ENCODE measurements at places on chromosomes 12 and 14.

GRCh38 chr12:115897729-115898128 lies 379.8 kb downstream of the MED13L start:
- DNase-seq, result no peak

DNA sequence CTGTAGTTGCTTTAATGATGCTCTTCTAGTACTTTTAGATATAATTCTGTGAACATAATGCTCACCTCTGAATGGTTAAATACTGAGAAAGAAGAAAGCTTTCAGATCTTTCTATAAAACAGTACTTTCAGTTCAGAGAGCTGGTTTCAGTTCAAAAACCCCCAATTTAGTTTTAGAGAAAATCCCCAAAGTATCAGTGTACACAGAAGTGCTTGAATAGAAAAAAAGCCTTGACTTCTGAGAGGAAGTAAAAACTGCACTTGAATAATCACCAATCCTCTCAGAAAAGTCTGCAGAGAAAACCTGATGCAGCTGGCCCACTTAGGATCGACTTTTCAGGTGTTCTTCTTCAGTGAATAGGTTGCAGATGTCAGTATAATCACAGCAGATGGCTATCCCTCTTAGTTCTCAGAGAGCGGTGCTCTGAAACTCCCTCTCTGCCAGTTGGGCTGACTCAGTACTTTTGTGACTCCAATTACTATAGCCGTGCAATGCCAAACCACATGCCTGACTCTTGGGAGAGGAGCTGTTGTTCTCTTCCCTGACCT lies 616.3 kb downstream of the LRFN5 start:
- no peak for DNase-seq

GRCh38 chr12:1130164-1130563 lies 139.1 kb downstream of the ERC1 start:
- no peak for DNase-seq

DNA sequence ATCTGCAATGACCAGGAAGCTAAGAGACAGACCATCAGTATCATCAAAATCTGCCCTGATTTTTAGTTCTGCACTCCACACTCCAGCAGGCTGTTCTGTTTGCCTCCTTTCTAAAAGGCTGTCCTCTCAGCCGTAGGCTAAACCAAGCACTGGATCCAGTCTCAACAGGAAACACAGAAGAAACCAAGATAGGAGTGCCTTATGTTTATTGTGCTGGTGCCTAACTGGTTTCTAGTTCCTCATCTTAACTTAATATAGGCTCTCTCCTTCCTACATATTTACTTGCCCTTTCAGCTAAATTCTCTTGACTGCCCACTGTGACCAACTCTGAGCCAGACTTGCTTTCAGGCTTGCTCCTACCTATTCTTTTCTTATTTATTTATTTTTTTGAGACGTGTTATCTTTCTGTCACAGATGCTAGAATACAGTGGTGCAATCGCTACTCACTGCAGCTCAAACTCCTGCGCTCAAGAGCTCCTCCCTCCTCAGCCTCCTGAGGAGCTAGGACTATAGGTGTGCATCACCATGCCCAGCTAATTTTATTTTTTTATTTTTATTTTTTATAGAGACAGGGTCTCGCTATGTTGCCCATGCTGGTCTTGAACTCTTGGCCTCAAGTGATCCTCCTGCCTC lies 30.8 kb downstream of the GALNT4 start:
- no peak for DNase-seq

DNA sequence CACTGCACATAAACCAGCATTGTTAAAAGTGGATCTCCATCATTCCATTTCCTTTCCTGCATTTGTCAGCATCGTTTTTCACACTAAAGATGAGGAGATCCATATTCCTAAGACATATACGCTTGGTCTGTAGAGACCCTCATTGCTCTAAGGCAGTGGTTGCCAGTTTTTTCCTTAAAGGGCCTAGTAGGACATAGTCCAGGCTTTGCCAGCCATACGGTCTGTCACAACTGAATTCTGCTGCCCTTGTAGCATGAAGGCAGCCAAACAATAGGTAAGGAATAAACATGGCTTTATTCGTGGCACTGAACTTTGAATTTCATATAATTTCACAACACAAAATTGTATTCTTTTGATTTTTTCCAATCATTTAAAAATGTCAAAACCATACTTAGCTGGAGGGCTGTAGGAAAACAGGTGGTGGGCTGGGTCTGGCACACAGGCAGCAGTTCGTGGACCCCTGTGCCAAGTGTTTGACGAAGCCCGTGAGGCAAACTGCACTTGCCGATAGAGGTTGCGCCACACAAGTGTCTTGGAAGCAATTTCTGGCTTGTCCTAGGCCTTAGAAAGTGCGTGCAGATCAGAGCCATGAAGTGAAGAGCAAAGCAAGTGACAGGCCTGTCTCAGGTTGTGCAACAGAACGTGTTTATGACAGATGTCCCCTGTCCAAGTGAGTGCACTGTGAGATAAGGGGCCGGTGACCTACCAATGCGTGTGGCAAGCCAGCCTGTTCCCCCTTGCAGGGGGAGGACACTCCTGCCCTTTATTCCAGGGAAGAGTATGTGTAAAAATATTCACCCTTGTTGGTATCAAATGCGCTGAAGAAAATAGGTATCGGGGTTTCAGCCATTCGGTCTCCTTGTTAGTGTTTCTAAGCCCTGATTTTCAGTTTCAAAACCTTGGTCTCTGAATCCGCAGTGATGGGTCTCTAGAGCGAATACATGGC lies 916 bp upstream of the CHPT1 start:
- no peak for DNase-seq

GRCh38 chr14:86124328-86124727 lies 594.4 kb downstream of the FLRT2 start:
- no peak for DNase-seq

- no peak for DNase-seq
Observed at GRCh38 chr14:97380539-97380941, 583.4 kb downstream of the VRK1 start.

DNA sequence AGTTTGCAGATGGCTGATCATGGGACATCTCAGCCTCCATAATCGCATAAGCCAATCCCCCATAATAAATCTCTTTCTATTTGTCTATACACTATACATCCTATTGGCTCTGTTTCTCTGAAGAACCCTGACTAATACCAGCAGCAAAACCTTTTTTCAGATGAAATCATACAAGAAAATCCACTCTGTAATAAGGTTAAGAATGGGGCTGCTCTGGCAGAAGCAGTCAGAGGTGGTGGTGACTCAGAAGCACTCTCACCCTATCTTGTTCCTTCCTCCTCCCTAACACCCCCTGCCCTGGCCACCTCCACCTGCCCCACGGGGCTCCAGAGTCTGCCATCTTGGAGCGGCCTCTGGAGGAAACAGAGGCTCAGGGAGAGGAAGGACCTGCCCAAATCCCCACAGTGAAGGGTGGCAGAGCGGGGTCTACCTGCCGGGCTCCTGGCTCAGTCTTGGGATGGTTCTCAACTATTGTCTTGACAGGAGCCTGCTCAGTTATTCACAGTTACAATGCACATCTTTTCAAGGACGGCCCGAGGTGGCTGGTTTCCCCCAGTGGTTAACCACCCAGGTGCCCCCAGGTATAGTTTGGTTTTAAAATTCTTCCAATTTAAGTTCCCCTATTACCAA lies 109.3 kb upstream of the EVL start:
- no peak for DNase-seq

- DNase-seq, result no peak
Observed at GRCh38 chr14:100341301-100342031, 18.3 kb downstream of the SLC25A47 start.

DNA sequence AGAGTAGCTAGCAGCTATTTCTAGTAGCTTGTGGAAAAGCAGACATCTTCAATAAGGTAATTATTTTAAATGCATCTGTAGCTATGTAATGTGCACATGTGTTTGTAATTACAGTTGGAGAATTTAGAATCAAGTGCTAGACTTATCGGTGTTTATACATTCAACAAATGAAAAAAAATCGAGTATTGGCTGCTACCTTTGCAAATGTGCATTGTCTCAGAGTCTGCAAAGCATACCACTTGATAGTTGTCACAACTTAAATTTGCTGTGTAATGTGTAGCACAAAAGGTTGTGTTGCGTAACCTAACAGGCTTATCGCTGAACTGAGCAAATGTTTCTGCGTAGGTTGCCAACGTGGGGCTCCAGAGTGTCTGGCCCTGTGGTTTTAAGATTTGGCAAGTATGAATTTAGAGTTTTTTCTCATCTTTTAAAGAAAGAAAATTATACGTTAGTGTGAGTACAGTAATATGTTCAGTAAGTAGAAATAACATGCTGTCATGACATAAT lies 44.3 kb downstream of the TMTC2 start:
- no peak for DNase-seq

DNA sequence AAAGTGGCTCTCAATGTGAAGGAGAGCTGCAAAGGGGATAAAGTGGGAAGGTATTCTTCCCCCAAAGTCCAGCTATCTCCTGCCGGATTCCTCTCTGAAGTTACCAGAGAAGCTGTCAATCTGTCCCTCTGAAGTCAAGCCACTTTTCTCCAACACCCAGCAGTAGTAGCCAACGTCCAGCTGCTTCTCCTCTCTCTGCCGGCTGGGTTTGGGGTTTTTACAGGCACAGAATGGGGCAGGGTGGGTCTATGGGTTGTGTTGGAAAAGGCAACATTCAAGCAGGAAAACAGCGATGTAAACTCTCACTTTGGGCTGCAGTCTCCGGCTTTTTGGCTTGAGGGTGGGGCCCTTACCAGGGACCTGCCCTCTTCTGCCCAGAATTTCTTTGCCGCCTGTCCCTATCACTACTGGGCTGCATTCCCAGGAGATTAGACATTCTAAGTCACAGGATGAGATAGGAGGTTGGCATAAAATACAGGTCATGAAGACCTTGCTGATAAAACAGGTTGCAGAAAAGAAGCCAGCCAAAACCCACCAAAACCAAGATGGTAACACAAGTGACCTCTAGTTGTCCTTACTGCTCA lies 16.3 kb downstream of the CAPZA3 start:
- DNase-seq, result no peak

DNA sequence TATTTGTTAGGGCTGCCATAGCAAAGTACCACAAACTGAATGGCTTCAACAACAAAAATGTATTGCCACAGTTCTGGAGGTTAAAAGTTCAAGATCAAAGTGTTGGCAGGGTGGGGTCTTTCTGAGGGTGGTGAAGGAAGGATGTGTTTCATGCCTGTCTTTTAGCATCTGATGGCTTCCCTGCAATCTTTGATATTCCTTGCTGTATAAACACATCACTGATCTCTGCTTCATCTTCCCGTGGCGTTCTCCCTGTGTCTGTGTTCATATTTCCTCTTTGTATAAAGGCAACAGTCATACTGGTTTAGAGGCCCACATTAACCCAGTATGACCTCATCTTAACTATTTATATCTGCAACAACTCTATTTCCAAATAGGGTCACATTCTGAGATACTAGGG lies 167.5 kb downstream of the BTG1 start:
- DNase-seq, result no peak

GRCh38 chr12:80713419-80713818 lies 3.3 kb upstream of the MYF5 start:
- DNase-seq, result no peak

- no peak for DNase-seq
Observed at GRCh38 chr12:113958108-113958507, 8.0 kb downstream of the RBM19 start.

- DNase-seq, result no peak
Observed at GRCh38 chr14:90300611-90301047, 31.1 kb downstream of the NRDE2 start.

DNA sequence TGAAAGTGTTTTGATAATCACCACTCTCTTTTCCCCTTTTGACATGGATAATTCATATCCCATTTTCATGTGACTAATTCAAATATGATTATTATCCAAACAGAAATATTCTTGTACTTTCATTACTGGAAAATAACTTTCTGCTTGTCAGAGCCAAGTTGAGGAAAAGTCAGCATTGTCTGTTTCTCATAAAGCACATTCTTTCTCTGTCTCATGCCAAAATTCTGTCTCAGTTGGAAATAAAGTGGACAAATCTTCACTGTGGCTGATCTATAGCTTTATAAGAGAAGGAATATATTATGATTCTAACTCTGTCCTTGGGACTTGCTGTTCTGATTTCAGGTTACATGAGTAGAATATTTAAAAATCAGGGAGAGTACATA lies 22.7 kb upstream of the PRICKLE1 start:
- no peak for DNase-seq

- DNase-seq, result peak; percentile 91
Observed at GRCh38 chr14:69574263-69574953, at the start of gene CCDC177. CCDC177 (minus strand) TSS chr14:69574871; CDS start chr14:69573622, 1,249 bp downstream.

- no peak for DNase-seq
Observed at GRCh38 chr14:90905531-90905930, 89.3 kb upstream of the TTC7B start.

GRCh38 chr12:12582895-12583303 lies 20.2 kb upstream of the DUSP16 start:
- DNase-seq, result no peak

- no peak for DNase-seq
Observed at GRCh38 chr12:28227251-28227650, 37.0 kb downstream of the CCDC91 start.

- no peak for DNase-seq
Observed at GRCh38 chr12:108310489-108310888, 28.6 kb downstream of the CMKLR1 start.

GRCh38 chr12:66964629-66965028 lies 285.8 kb upstream of the GRIP1 start:
- DNase-seq, result no peak

GRCh38 chr12:118060301-118061010 lies 523 bp downstream of the WSB2 start:
- DNase-seq, result peak; percentile 50

DNA sequence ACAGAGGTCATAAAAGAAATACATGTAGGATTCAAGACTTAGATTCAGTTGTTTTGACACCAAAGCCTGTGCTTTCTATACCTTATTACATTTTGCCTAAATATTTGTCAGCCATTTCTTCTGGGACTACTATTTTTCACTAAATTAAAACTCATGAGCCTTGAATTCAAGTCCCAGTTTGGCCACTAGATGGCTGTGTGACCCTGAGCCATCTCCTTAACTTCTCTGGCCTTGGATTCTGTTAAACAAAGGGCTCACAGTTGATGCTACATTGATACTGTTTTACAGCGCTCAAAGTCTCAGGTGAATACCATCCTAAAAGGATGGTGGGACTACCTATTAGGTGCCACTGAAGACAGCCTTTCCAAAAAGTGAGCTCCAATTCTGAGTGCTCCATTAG lies 39.6 kb upstream of the CCDC198 start:
- peak; percentile 24 for DNase-seq

DNA sequence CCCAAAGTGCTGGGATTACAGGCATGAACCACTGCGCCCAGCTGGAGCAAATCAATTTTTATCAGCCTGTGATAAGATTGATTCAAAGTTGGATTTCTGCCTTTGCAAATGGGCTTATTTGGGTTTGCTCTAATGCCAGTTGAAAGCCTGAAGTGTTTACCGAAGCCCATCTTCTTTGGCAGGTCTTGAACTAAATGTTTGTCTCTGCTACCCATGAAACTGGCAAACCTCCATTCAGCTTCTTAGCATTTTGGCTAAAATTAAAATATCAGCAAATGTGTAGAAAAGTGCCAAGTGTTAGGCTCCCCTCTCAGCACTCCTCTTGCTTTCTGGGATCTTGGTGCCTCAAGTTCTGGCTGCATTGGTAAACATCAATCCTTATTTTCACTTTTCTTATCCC lies 61.5 kb downstream of the MGAT4C start:
- DNase-seq, result no peak
